Myocyte (in vitro differentiated cells): ENCODE measurements at places on chromosomes 5 and 9. TPM values are rescaled to one million over a fixed set of nuclear protein-coding genes. Genes with fewer than 3 reads are reported as not detected.

The SRD5A1 gene
- 18.7 and 20.4 TPM in 2 replicates for total RNA-seq

- DNase-seq, result no peak
Measured at GRCh38 chr9:129685220-129685932, 19.9 kb downstream of the PRRX2 start.

DNA sequence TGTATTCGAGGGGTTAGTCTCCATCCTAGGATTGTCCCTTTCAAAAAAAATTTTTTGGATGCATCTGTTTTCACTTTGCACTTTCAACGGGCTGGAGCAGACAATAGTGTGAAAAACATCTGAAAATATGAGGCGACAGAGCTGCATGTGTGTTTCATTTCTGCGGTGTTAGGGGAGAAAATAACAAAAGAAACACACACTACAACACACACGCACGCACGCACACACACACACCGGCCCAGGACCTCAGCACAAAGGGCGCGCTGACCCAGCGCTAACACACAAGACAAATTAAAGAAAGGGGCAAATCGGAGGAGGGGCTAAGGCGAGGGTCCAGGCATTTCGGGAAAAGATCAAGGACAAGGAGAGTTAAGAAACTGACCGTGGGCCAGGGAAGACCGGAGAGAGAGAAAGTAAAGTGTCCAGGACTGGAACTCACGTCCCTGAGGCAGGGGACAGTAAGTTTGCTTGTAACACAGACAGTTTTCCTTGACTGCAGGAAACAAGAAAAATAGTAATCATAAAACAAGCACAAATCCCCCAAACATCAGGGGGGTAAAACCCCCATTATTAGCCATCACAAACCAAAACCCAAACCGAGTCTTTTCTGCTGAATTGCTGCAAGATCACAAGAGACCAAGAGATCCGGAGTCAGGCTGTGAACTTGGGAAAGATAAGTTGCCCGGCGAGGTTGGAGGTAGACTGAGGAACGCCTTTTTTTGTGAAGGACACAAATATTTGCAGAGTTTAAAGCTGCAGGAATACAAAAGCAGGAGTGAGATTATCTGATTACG is 302.1 kb downstream of the PARP8 start:
- DNase-seq, result no peak

GRCh38 chr5:68898951-68899471 is 194.8 kb upstream of the SLC30A5 start:
- peak; percentile 56 for DNase-seq

DNA sequence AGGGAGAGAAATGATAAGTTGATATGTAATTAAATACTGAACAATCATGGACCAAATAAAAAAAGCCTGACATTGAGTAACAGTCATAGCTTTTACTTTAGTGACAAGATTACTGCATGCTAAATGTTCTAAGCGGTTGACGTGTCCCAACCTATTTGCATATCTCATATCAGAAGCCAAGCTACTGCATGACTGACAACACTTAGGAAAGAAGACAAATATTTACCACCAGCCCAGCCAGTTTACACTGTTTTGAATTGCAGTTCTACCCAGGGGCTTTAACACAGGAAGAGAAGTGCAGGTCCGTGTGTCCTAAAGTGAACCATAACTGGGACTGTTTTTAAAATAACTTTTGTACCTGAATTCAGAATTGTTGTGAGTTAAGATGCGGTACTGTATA is 219.9 kb downstream of the PRDM9 start:
- no peak for DNase-seq

DNA sequence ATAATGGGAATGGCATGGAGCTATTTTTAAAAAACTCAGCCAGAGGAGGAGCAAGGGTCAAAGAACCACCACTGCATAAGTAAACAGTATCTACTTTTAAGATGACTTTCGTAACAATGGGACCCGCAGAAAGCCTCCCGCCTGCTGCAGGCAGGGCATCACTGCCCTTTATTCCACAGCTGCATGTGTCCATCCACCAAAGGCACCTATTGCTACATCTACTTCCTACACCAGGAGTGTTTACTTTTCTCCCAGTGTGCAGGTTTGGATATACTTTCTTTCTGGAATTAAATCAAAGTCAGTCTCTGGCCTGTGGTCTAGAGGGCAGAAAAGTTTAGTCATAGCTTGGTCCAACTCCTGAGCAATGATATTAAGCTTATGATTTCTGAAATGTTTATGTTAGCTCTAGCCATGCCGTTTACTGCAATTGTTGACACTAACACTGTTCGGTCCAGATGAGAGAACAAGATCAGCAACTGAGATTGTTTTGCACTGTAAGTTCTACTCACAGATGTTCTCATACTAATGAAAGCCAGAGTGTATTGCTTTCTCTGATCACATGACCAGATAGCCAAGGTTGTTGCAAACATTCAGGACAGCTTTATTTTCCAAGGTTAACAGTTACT is 391.5 kb downstream of the FGF10 start:
- DNase-seq, result peak; percentile 18

- no peak for DNase-seq
Measured at GRCh38 chr5:56686337-56687195, 128.8 kb upstream of the MAP3K1 start.

The KYAT1 gene
- 9.9 and 13.5 TPM in 2 replicates for total RNA-seq

DNA sequence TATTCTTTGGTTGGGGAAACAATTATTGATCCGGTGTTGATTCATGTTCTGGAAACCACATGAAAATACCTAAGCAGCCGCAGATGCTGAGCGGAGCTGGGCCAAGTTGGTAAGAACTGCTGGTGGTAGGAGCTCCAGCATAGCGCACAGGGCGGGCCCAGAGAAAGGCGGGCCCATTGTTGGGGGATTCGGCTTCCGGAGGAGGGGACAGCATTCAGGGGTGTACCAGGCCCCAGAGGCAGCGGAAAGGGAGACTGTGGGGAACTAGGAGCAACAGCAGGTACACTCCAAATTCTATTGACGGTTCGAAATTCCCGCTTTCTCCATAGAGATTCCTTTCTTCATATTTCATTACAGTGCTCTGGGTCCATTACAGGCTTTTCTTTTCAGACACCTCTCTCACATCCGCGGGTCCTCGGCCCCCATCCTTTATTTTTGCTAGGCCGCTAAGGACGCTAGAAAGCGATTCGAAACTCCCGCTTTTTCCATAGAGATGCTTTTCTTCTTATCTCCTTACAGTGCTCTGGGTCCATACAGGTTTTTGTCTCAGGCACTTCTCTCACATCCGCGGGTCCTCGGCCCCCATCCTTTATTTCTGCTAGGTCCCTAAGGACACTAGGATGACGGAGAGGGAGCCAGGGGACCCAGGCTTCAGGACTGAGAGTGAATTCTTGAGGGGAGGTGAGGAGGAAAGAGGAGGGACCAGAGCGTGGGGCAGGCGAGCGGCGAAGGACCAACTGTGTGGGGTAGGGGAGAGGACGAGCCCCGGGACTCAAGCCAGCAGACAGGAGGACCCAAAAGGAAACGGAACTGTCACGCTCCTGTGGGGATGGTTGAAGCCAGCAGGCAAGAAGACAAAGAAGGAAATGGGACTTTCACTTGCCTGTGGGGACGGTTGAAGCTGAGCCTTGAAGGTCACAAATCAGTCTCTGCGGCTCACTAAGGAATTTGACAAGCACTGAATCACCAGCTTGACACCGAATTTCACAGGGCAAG is at the start of gene CCDC152:
CCDC152 (plus strand) TSS at position 213 of the 996 bp plus-strand sequence. CDS start 2,304 bp downstream, outside the sequence.
- peak; percentile 55 for DNase-seq

- no peak for DNase-seq
Measured at GRCh38 chr5:177535125-177535524, 18.4 kb upstream of the DDX41 start.

GRCh38 chr9:86991077-86991476 is 43.8 kb upstream of the GAS1 start:
- no peak for DNase-seq

DNA sequence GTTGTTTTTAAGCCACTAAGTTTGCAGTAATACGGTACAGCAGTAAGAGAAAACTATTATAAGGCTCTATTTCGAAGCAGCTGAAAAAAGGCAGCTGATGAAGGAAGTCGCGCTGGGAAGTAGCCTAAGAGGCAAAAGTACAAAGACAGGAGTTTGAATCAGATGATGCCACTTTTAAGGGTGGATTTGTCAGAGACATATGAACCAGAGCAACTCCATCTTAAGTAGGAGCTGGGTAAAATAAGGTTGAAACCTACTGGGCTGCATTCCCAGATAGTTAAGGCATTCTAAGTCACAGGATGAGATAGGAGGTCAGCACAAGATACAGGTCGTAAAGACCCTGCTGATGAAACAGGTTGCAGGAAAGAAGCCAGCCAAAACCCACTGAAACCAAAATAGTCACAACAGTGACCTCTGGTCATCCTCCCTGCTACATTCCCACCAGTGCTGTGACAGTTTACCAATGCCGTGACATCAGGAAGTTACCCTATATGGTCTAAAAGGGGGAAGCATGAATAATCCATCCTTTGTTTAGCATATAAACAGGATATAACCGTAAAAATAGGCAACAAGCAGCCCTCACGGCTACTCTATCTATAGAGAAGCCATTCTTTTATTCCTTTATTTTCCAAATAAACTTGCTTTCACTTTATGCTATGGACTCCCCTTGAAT is 91.8 kb upstream of the PRSS3 start:
- no peak for DNase-seq

The CRB2 gene
- not detected in 2 replicates for total RNA-seq

The AQP7 gene
- 0.10 and 0.48 TPM in 2 replicates for total RNA-seq

DNA sequence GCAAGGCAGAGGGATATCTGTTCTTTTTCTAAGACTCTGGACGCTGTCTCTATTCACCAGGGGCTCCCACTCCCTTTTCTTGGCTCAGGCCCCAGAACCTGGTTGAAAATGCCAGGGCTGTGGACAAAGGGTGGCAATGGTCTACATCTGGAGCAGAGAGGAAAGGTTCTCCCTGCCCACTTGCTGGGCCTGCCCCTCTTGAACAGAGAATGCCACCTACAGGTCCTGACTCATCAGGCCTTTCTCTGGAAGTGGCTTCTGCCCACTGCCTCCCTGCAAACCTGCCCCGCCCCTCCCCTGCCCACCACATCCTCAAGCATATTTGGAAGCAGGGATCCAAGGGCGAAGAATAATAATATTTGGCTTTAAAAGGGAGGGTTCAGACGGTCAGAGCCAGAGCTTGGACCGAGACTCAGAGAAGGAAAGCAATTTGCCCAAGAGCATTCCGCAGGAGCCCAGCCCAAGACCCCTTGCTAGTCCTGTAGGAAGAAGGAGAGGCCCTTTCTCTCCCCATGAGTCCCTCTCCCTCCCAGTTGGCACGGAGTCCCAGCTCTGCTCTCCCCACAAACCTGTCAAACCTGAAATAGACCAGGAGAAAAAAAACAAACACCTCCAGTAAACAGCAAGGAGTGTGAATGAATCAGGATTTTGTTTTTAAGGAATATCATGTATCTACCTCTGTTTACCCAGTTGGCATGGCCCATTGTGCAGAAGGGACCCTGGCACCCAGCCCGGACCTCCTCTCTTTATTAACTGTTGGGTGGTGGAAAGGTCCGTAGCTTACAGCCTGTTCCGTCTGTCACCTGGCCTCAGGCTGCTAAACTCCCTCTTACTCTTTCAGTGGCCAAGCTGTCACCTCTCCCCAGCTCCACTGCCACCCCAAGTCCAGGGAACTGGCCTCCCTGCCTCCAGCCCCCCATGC is 37.7 kb upstream of the STXBP1 start:
- DNase-seq, result peak; percentile 69

GRCh38 chr5:139976703-139977102 is 66.4 kb downstream of the NRG2 start:
- no peak for DNase-seq

DNA sequence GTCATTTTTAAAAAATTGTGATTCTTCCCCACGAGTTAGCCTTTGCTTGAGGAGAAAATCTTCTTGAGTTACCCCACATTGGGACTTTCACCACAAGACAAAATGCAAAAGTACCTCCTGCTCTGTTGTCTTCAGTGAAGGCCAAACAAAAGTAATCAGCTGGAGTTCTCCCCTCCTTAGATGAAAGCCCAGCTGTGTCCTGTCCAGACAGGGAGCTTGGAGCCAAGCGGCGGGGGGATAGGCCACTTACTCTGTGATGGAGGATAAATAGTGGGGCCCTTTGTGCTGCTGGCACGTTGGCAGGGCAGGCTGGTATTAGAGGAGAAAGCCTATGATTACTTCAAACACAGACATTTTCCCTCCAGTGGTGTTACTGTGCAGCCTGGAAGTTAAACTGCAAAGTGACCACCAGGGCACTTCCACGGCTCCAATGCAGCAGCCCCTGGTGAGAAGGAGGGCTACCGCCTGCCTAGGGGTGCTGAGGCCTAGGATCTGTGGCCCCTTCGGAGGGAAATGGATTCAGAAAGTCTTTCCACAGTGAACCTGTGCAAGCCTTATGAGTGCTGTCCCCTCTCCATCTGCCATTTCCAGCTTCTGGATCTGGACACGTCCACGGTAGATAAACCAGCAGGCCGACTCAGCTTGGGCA is 155.0 kb downstream of the TMEM167A start:
- no peak for DNase-seq

DNA sequence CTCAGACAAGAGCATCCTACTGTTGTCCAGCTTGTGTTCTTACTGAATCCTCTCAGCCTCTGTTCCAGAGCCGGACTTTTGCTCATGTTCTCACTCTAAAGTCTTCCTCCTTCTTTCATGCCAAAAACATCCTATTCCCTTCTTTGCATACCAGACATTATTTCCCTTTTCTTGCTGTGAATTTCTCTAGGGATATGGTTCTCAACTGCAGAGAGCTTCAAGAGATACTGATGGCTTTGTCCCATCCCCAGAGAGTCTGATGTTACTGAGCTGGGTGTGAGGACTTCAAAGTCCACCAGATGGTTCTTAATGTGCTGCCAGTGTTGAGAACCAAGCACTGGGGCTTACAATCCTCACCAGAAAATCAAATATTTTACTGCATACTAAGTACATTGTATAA is 98.6 kb upstream of the FER start:
- no peak for DNase-seq

DNA sequence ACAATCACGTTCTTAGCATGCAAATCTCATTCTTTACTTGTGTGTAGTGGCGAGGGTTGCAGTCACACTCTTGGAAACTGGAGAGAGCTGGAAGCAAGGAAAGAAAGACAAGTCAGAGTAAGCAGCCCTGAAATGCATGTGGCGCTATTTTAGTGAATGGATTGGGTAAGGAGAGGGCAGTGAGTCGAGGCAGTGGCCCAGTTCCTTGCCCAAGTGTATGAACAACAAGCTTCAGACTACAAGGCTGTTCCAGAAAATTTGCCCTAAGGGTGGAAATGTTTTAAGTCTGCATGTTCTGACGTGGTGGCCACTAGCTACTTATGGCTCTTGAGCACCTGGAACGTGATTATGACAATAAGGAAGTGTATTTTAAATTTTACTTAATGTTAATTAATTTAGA is 59.4 kb upstream of the PTPN3 start:
- no peak for DNase-seq

- peak; percentile 13 for DNase-seq
Measured at GRCh38 chr5:106399391-106399790, 1271.3 kb downstream of the EFNA5 start.

The CSF1R gene
- total RNA-seq, result not detected in 2 replicates
